Stimulated activated CD4-positive, alpha-beta T cell treated with anti-CD3 and anti-CD28 coated beads, Interleukin-4, amount 100 ng/mL, for 24 hours (primary cell): ENCODE measurements at places on chromosomes 4 and X.

DNA sequence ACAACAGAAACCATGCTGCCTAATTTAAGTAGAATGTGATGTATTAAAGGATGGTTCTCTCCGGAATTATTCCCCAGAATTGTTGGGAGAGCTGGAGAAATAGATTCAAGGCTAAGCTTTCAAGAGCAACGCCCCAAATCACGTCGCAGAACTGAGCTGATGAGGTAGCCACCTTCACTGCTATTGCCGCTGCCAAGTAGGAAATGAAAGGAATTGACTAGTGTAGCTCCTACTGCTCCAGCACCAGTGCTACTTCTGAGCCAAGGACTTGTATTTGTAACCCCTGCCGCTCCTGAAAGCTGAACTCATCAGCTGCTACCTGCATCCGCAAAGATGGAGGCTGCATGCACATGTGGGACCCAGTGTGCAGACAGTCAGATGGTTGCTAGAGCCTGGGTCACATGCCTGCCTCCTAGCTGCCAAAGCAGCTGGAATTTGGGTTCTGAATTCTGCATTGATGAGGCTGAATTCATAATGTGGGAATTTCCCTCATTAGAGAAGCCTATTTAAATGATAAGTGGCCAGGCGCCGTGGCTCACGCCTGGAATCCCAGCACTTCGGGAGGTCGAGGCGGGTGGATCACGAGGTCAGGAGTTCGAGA lies 173.9 kb downstream of the PDGFRA start:
- no peak for DNase-seq

DNA sequence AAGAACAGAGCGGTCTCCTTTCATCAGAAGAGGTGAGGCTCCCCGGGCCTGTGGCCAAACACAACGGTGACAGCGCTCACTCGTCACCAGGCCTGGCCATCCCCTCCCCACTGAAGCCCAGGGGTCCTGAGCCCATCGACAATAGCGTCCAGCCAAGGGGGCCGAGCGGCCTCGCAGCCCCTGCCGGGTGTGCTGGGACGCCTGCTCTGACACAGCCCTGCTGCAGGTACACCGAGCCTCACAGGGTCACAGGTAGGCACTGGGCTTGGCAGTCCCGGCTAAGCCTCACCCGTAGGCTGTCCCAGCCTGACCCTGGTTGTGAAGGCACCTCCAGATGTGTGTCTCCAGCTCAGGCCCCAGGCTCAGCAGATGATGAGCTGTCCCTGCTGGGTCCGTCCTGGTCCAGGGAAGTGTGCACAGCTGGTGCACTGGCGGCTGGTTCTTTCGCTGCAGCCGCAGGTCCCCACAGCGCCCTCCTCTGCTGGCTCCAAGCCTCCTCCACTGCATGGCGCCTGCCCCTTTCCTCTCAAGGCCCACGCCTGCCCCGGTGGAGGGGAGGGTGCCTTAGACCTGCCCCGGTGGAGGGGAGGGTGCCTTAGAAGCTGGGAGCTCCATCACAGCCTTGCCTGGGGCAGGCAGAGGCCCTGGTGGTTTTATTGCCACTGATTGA lies 21.5 kb downstream of the UVSSA start:
- DNase-seq = no peak

- no peak for DNase-seq
These were observed 46.2 kb upstream of the NMU start for GRCh38 chr4:55682295-55682694.

- no peak for DNase-seq
These were observed 100.5 kb upstream of the GPR34 start for GRCh38 chrX:41588271-41588670.

DNA sequence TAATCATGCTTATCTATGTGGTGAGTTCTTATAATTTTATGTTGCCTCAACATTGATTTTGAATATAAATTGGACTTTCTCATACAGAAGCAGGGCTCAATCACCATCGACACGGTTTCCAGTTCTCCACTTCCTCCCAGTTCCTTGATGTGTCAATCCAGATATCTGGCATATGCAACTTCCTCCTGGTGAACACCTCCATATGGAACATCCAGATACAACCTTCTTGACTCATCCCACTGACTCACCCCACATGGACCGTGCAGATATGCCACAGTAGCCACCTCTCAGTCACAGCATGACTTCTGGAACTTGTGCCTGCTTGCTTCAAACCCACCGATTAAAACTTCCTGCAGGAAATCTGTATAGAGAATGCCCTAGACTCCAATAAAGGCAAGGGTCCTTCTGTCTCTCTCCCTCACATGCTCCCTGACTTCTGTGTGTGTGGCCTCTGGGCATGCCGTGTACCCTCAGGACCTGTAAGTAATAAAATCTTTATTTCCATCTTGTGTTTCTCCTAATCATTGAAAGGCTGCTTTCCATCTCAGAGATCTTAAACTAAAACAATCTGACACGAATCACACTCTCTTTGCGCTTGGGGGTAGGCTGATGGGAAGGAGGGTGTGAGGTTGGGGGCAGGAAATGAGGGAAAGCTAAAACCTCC lies 67.0 kb downstream of the HTRA3 start:
- DNase-seq = no peak

GRCh38 chrX:64427787-64428186 lies 32.5 kb upstream of the MTMR8 start:
- DNase-seq = peak; percentile 3

DNA sequence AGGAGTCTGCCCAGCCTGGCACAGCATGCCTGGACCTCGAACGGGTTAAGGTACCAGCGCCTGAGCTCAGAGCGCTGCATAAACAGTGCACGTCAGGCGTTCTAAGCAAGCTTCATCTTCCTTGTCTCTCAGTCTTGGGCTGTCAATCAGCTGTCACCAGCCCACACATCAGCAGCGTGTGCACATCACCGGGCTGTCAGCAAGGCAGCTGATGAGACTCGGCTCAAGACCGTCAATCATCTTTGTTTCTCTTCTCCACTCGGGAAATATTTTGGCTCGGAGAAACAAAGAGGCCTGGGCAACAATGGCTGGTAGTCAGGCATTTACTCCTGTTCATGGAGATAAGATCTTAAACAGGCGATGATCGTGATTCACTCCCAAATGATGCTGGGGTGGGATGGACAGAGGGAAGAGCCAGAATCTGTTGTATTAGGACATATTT lies 141.3 kb downstream of the LDB2 start:
- no peak for DNase-seq

DNA sequence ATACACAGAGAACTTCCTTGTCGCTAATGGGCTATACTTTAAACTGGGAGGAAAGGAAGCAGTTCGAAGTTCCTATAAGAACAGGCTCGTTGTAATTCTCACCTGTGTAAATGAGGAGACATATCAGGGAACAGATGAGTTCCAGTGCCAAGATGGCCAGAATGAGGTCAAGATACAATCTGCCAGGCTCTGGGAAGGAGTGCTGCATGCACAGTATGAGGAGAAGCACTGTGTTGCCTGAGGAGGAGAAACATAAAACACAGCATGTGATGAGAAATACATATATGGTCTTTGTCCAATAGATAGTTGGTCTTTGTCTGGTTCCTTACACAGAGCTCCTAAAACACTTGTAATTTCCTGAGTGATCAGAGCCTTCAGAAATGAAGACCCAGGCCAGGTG lies 24.3 kb downstream of the TMEM192 start:
- DNase-seq = no peak

GRCh38 chrX:132743086-132743485 lies 215.3 kb downstream of the HS6ST2 start:
- DNase-seq = no peak

DNA sequence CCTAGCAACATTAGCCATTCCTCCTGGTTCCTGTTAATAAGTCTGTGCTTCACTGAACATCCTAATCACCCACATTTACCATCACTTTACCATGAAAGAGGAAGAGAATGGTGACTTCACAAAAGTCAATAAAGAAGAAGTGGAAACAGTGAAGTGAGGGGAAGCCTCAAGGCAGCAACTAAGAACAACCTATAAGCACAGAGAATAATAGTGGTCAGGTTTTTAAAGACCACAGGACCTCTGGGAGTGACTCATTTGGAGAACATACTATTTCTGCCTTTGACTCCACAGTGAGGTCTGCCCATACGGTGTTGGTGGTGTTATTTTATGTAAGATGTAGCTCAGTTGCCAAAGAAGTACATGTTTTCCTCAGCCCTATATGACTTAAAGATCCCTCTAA lies 86.0 kb upstream of the TET2 start:
- DNase-seq = peak; percentile 10

DNA sequence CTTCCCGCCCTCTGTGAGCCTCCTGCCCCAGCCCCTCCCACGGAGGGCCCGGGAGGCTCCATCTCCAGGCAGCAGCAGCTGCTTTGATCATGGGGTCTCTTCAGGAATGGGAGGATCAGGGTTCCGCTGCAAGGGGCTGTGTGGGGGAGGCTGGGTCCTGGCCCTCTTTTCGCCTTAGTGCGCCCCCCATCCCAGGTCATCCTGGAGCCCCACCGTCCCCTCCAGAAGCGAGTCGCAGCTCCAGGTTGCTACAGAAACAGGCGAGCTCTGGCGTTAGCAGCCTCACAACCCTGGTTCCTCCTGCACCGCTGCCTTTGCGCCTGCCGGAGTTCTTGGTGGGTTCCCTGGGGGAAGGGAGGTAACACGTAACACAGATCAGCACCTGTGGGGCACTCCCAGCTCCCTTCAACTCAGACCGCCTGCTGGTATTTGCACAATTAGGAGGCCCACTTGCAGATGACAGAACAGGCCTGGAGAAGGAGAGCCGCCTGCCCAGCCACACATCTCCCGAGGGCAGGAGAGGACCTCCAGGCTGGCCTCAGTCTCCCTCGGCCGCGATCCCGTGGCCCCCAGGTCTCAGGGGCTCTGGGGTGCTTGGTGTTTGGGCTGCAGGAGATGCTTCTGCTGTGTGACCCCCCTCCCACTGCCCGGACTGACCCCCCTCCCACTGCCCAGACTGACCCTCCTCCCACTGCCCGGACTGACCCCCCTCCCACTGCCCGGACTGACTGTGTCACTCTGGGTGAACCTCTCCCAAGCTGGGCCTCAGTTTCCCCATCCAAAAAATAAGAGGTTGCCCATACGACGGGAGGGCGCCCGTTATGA lies 64.2 kb upstream of the ADRA2C start:
- no peak for DNase-seq

DNA sequence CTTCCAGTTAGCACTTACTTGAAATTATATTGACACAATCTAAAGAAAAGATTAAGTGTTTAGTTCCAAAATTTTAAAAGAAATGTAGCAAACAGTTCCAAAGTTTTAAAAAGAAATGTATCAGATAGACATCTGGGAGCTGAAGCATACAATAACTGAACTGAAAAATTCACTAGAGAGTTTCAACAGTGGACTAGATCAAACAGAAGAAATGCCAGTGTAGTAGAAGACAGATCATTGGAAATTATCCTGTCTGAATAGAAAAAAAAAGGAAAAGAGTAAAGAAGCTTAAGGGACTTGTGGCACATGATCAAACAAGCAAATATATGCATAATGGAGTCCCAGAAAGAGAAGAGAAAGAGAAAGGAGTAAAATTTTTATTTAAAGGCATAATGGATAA lies 261.4 kb downstream of the LAS1L start:
- no peak for DNase-seq

DNA sequence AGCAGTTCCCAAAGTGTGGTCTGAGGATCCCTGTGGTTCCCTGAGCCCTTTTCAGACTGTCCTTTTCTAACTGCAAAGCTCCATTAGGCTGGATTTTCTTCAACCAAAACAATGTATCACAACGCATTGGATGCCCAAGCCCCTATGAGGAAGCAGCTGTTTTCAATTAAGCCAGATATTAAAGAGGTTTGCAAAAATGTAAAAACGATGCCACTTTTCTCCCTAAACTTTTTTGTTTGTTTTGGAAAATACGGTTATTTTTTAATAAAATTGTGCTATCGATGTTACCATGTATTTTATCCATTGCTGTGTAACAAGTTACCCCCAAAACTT lies 170.4 kb upstream of the BCOR start:
- DNase-seq = no peak
